K562 (cell line): ENCODE measurements at places on chromosomes 7 and 10. TPM values are rescaled to one million over a fixed set of nuclear protein-coding genes. Genes with fewer than 3 reads are reported as not detected.
A peak's percentile ranks its signal among the peaks of the same experiment; 100 is the strongest.

The LRIT1 gene
- total RNA-seq = not detected in 2 replicates

GRCh38 chr10:129386415-129387257 is 80.4 kb upstream of the MGMT start:
- no peak for DNase-seq

The KCP gene
- total RNA-seq = 0.16 TPM in 1 of 2 replicates, not detected in the other

The TMEM168 gene
- total RNA-seq = 23.2 and 27.3 TPM in 2 replicates

DNA sequence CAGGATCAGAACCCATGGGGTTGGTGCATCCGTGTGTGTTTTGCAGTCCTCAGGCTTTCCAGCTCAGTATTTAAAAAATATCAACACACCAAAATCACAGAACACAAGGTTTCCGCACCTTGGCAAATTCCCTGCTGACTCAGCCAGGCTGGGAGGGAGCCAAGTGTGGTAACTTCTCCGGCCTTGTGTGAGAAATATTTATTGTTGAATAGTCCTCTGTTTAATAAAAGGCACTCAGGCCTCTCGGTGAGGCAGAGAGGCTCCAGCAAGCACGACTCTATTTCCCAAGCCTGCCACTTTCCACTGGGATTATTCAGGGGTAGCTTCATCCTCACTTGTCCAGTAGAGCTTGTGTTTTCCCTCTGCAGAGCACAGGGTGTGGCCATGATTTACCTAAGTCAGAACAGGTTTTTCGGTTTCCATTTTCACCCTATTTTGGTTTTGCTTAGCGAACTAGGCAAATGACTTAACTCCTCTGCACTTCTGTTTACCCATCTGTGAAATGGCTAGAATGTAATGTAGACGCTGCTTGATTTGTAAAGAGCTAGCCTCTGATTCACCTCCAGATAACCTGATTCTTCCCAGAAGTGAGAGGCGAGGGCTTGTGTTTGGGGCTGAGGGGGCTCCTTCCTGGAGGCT is 13.0 kb upstream of the CHST15 start:
- DNase-seq = no peak

The LLCFC1 gene
- total RNA-seq = not detected in 2 replicates

GRCh38 chr7:82676777-82677463 is 233.3 kb upstream of the CACNA2D1 start:
- DNase-seq = no peak

The DNAJC12 gene
- 37.0 and 42.4 TPM in 2 replicates for total RNA-seq

The HACD1 gene
- 1.1 and 2.4 TPM in 2 replicates for total RNA-seq

The ITIH5 gene
- 3.9 and 4.9 TPM in 2 replicates for total RNA-seq

The CLRN3 gene
- not detected in 2 replicates for total RNA-seq

DNA sequence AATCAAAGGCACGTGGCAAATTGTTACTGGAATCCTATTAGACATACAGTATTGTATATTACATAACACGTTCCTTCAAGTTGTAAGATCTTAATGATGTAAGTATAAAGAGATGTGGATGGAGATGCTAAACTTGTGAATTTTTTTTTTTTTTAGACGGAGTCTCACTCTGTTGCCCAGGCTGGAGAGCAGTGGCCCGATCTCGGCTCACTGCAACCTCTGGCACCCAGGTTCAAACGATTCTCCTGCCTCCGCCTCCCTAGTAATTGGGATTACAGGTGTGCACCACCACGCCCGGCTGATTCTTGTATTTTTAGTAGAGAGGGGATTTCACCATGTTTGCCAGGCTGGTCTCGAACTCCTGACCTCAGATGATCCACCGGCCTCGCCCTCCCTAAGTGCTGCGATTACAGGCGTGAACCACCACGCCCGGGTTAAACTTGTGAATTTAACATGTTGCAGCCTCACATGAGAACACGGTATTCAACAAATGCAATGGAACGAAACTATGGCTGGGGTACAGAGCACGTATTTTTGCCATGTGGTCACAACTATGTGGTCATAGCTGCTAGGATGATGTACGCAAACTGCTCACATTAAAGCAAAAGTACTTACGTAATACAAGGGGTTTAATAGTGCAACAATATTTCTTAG is 818 bp upstream of the SUPV3L1 start:
- peak; percentile 55 for DNase-seq

DNA sequence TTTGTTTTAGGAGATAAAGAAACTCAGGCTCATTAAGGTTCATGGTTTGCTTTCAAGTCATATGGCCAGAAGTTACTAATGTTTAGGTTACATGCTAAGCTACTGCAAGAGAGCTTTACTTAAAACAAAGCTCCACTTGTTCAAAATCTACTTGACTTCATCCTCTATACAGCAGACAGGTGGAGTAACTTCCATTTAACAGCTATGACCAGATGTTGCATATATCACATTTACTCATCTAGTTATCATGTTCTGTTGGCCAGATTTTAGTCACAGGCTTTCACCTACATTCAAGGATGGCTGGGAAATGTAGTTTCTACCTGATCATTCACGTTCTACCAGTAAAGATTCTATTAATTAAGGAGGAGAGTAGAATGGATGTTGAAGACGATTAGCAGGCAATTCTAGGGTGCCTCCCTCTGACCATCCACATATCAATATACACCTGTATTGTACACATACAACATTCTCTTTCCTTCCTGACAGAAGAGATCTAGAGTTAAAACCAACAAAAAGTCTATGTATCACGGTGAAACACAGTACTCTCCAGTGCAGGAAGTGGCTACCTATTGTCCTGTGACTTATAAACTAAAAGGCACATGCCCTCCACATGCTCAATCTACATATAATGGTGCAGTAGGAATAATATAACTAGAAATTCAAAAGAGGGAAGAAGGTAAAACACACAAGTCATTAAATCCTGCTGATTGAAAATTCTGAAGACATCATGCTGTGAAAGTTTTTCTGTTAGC is 488.0 kb downstream of the MDFIC start:
- DNase-seq = no peak

DNA sequence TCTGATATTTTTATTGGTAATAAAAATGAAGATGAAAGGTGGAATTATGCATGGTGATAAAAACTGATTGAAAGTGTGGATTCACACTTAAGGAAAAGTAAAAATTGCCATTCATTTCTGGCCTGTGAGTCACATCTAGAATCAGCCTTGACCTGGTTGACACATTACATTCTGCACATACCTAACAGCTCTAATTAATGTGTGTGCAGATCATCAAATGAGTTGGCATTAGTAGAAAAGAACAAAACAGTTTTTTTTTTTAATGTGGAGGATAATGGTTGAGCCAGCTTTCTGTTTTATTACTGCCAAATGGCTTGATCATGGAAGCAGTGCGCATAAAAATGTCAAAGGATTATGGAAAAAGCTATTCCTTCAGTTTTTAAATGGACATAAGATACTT is 142.6 kb upstream of the TMEM196 start:
- DNase-seq = no peak

GRCh38 chr7:140439359-140439758 is 35.5 kb downstream of the RAB19 start:
- DNase-seq = no peak

GRCh38 chr10:106078895-106079576 is 1085.5 kb downstream of the SORCS1 start:
- DNase-seq = no peak

DNA sequence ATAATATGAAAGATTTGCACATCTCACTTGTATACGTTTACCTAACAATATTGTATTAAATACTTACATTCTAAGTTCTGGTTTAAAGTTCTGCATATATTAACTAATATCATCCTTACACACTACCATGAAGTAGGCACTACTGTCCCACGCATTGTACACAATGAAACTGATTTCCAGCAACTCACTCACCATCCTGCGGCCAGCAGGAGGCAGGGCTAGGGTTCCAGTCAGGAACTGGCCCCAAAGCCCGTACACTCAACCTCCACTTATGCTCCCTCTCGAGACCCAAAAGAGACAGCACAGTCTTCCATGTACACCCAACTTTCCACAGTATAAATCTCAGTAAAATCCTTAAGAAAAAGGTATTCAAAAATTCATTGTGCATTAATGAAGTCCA is 41.4 kb downstream of the GRID1 start:
- DNase-seq = no peak

DNA sequence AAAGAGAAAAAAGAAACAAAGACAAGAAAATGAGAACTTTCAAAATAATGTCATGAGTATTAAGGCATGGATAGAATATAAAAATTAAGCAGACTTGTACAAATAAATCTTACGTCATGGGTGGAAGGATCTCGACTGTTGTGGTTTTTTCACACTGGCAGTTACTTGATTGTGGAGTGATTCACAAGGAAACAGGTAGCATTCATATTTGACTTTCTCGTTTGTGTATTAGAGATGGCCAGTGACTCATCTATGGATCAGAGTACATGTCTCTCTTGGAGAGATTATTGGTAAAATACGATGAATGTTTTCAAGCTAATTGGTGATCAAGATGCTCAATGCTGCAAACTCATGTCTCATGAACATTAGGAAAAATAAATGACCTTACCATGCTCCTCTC is 564.3 kb downstream of the GATA3 start:
- no peak for DNase-seq

GRCh38 chr7:123795917-123796316 is 47.1 kb upstream of the WASL start:
- no peak for DNase-seq

- no peak for DNase-seq
Observed at GRCh38 chr10:127142136-127142535, 54.3 kb downstream of the INSYN2A start.

The OAT gene
- 119 and 132 TPM in 2 replicates for total RNA-seq

DNA sequence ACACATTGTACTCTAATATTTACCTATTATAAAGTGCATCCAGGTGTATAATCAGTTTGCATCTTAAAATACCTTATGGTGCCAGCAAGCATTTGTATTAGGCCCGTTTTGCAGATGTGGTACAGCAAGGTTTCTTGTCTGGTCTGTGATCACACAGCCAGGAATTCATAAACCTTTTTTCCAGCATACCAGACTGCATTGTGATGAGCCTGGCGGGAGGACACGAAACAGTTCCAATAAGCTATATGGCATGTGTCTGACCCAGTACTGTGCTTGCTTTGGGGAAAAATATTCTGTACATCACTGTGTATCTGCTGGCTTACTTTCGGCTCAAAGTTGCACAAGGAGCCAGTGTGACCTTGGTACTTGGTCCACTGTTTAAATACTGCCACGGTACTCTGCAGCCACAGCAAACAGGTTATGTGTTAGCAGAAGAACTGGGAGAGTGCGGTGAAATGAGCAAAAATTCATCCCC is 36.3 kb downstream of the CHN2 start:
- DNase-seq = no peak

DNA sequence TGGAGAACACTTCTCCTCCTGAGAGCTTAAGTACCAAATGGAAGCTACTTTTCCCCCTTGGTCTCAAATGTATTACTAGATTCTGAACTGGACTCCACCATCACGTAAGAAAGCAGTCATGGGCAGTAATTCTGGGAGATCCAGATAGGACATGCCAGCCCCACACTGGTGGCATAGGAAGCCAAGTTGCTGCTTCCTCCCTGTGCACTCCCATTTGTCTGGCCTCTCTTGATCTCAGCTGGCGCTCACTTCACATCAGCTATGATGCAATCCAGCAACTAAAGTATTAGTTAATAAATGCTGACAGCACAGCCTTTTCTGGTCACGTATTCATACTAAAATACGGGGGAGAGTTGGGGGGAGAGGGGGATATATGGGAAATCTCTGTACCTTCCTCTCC is 3.4 kb upstream of the IL6 start:
- no peak for DNase-seq

GRCh38 chr10:36688717-36689116 is 436.7 kb upstream of the ANKRD30A start:
- no peak for DNase-seq

The CYP2W1 gene
- not detected in 2 replicates for total RNA-seq

The DNAH11 gene
- 0.02 TPM in 1 of 2 replicates, not detected in the other for total RNA-seq

DNA sequence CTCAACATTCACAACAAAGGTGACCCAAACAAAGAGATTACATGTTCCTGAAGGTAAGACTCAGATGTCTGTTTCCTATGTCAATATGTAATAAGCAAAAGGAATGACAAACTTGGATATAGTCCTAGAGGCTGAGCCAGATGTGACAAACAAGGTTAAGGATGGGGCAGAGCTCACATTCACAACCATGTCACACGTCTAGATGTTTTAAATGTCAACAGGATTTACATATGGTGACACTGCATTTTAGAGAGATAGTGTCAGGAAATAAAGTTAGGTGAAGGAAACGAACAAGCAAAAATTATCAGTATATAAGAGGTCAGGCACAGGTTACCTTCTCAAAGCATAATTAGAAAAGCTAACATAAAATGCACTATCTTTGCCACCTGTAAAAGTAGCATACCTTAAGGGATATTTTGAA is 8.4 kb downstream of the RELN start:
- peak; percentile 45 for DNase-seq

DNA sequence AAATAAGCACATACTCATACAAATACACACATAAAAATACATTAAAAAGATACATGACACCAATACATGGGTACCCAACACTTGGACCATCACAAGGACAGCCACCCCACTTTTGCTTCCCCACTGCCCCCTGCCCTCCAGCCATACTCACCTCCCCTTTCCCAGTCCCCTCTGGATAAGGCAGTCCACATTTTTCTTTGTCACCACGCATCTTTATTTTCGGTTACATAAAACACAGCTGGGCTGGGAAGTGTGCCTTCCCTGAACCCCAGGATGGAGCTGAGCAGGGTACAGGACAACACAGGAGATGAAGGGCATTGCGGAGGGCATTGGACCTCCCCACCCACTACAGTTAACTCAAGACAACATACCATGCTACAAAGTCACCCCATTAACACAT is 1.1 kb upstream of the HOXA3 start:
- DNase-seq = no peak

GRCh38 chr10:88110355-88110754 is 246.9 kb downstream of the PTEN start:
- no peak for DNase-seq

The COL28A1 gene
- 0.13 and 0.40 TPM in 2 replicates for total RNA-seq

DNA sequence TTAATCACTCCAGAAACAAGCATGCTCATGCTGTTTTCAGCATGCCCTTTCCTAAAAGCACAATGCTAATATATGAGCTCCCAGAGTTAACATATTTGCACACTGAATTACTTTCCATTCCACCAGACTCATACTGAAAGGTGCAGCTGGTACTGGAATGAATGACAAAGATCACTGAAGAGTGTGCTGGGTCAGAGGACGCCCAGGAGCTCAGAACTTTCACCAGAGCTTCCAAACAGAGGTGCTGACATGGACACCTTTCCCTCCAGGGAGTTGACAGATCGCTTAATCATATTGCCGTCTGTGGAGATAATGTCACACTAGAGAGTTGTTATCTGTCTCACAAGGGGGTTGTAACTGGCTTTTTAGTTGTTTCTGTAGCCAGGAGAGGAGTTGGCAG is 292.9 kb downstream of the LHFPL3 start:
- DNase-seq = no peak

The NACAD gene
- 0.02 and 0.04 TPM in 2 replicates for total RNA-seq

GRCh38 chr10:60760711-60761210 is 17.5 kb upstream of the CDK1 start:
- no peak for DNase-seq

DNA sequence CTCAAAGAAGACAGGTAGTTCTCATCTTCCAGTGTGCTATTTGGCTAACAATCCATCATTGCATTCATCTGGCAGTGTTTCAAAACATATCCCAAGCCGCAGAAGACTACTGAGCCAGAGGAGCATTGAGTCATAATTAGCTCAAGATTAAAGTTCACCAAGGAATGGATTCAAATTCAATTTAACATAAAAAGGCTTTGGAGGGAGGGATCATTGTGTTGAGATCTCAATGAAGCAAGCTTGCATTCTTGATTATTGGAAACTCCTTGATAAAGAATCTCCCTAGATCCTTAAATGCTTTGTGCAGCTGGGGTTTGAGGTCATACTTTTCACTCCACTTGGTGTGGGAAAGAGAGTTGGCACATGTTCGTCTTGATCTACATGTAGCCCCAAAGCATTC is 142.8 kb upstream of the SEMA3A start:
- DNase-seq = no peak

- DNase-seq = no peak
Observed at GRCh38 chr7:16989811-16990413, 108.1 kb upstream of the AGR3 start.

The CNNM1 gene
- total RNA-seq = not detected in 2 replicates
